Spleen (tissue), 13 donors: ENCODE measurements at places on chromosomes 13 and 19. TPM values are rescaled to one million over a fixed set of nuclear protein-coding genes. Genes with fewer than 3 reads are reported as not detected.

DNA sequence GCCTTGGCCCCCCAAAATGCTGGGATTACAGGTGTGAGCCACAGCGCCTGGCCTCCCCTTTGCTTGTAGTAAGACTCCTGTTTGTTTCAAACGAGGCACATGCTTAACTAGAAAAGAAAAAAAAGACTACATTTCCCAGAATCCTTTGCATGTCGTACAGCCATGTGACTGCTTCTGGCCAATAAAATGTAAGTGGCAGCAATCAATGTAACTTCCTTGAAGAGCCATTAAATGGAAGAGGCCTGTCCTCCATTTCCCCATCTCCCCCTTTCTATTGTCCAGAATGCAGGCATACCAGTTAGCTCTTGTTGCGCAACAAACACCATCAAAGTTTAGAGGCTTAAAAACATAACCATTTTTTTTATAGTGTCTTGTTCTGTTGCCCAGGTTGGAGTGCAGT is 10.4 kb upstream of the GPR32 start:
- no peak for DNase-seq

ZSCAN1 gene
- not detected for total RNA-seq

IGSF23 gene
- not detected for total RNA-seq

WDR88 gene
- total RNA-seq: not detected

ZNF284 gene
- total RNA-seq: 3.0 TPM

DIRAS1 gene
- 4.3 TPM for total RNA-seq

- DNase-seq: no peak
These were observed 229.1 kb downstream of the TSHZ3 start for GRCh38 chr19:31119951-31120690.

IL11 gene
- not detected for total RNA-seq

REEP6 gene
- 1.6 TPM for total RNA-seq

DNA sequence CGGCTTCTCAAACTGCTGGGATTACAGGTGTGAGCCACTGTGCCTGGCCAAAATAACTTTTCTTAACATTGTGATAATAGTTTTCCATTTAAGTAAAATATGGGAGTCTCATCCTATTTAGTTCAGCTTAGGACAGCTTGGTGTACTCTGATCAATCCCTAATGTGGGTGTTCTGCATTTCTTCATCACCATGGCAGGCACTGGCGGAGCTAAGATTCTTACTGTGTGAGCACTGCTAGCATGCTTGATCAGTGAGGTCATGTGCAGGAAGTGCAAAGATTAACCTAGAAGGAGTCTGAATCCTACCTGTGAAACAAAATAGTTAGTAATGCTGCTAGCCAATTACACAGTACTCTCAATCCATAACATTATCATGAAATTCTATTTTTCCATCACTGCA is 1684.2 kb upstream of the SLC10A2 start:
- DNase-seq: no peak

COMP gene
- total RNA-seq: not detected

DNA sequence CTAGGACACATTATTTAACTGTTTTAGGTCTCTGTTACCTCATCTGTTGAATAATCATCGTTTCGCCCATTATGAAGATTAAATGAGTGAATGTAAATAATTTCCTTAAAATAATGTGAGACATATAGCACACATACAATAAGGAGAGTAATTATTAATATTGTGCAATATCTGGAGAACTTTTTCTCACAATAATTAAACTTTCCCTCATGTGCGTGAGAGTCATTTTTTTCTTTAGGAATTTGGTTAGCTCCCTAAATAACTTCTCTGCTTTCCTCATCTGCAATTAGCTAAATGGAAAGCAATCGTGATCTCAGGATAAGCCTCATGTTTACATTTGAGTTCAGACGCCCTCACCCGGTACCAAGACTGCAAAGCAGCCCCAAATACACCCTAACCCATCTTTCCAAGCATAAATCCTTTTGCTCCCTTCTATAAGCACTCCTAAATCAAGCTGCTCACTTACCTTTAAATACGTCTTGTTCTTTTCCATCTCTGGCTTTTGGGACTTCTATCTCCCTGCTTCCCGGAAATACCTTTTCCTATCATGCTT is 78.8 kb downstream of the MZT1 start:
- DNase-seq: no peak

- no peak for DNase-seq
These were observed 35.6 kb downstream of the EFNB2 start for GRCh38 chr13:106499896-106500295.

- no peak for DNase-seq
These were observed 761.9 kb upstream of the SLITRK5 start for GRCh38 chr13:86909318-86909717.

DNA sequence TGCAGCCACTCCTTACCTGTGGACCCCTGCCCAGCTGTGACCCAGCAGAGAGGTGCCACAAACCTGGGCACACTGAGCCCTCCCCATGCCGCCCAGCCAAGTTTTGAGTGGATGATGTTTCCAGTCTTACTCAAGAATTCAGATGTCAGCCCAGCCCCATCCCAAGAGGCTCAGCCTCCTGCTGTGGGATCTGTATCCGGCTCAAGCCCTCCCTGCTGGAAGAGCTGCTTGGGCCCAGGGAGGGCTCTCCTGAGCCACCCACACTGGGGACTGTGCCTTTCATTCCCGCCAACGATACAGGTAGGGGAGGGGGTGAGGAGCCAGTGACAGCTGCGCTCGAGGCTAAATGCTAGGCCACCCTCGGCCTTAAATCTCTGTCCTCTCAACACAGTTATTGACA is 5.9 kb upstream of the SLC7A9 start:
- DNase-seq: peak; percentile 49

DNA sequence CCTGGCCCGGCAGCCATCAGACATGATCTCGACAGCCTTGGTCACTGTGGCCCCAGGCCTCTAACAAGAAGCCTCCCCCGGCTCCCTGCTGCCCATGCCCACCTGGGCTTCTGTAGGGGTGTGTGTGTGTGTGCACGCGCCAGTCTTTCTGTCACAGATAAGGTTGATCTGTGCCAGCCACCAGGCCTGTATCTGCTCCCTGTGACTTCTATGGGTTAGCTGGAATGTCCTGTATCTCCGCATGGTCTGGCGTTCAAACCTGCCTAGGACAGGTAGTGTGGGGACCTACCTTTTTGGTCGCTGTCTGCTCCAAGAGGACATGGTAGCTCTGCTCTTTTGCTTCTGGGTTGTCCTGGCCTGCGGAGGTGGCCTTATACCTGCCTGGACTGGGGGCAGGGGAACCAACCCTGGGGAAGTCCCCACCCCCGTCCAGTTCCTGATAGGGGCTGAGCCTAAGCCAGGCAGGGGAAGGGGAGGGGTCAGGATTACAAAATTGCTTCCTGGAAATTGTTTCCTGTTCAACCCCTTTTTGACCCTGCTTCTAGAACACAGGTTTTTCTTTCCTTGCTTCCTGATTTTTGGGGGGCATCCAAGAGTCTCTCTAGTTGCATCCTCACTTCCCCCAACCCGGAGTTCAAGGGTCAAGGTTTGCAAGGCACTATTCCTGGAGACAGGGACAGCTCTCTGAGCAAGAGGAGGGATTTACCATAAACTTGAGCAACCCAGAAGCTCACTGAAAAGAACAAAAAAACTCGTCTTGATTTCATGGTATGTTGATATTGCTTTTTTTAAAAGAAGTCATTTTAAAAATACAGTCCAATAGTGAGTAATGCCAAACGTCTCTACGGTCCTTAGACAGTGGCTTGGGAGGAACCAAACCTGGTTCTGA is at the start of gene LRG1:
LRG1 (minus strand) TSS at position 344 of the 889 bp plus-strand sequence; CDS start at position 321, 23 bp downstream.
- peak; percentile 92 for DNase-seq

PSG2 gene
- not detected for total RNA-seq

- no peak for DNase-seq
These were observed 19.0 kb downstream of the EPS8L1 start for GRCh38 chr19:55094456-55095259.

DNA sequence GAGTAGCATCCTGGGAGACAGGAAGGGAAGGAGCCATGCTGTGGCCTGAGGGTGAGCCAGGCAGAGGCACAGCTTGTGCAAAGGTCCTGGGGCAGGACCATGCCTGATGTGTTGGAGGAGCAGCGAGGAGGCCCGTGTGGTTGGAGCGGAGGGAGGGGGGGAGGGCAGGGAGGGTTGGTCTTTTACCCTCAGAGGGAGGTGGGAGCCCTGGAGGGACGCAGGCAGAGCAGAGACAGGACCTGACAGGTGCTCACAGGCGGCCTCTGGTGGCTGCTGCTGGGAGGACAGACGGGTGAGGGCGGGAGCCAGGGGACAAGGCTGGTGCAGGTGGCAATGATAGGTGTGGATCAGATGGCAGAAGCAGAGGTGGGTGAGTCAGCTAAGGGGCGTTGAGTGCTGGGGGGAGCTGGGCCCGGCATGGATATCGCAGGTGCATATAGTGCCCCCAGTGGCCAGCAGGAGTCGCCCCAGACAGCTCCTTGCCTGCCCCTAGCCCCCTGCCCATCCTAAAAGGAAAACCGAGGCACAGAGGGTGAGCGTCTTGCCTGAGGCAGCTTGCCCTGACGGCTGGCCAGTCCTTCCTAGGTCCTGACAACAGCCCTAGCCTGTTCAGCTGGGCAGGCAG is 9.8 kb upstream of the GNA15 start:
- peak; percentile 92 for DNase-seq

DNA sequence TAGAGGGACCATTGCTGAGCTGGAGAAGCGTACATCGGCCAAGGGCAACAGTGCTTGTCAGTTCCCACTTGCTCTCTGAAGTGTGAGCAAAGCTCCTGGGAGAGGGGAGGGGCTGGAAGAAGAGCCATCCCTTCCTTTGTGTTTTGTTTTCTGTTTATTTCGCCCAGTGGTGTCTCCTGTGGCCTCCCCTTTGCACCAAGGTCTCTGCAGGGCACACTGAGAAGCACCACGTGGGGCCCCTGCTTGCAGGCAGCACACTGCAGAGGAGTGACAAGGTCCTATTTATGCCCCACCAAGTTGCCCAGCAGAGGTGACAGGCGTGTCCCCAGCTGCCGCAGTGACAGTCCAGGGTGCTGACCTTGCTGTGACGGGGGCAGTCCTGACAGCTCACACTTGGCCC is 24.0 kb downstream of the GRIN2D start:
- no peak for DNase-seq

DNA sequence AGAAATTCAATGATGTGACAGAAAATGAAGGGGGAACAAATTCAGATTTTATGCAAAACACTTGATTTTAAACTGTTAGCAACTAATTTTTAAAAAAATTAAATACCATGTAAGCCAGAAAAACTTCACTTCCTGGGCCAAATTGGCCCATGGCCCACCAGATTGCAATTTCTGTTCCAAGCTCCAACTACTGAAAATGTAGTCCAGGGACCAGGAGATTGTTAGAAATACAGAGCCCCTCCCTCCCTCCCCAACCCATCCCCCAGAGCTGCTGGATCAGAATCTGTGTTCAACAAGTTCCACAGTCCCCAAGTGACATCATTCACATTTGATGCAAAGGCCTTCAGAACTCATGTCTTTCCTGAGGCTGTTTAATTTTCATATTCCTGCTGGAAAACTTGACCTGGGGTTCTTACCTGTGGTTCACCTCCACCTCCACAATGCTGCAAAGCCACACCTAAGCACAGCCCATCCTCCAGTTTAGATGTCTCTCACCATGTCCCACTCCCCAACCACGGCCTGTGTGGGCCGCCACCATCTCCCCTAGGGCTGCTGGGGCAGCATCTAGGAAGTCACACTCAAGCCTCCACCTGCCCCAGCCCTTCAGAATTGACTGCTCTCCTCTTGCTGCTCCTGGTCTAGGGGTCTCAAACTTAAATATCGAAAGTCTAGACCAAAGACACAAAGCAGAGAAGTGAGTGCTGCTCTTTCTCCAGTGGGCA is 482.0 kb downstream of the UQCRFS1 start:
- no peak for DNase-seq

- no peak for DNase-seq
These were observed 20.1 kb upstream of the MRI1 start for GRCh38 chr19:13744174-13744573.

TMEM161A gene
- total RNA-seq: 18.5 TPM

- DNase-seq: no peak
These were observed 1.7 kb downstream of the PROSER1 start for GRCh38 chr13:39036212-39036611.

DNA sequence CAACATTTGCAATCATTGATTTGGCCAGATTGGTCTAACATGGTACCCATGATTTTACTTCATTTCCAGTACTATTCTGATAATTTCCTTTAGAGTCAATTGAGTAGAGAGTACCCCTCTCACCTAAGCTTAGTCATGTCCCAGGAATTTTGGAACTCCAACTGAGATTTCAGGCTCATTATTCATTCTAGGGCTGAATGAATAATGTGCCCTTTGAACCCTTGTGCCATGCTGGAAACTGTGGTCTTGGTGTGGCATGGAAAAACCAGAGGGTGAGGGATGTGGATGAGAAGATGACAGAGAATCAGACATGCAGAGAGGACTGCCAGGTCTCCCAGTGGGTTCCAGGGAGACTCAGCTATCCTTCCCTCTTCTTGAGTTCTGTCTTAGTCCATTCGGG is 30.2 kb downstream of the ITM2B start:
- DNase-seq: no peak

NPAS1 gene
- 1.6 TPM for total RNA-seq

GRCh38 chr19:2983351-2984214 is 6.2 kb downstream of the TLE6 start:
- no peak for DNase-seq
